ENCODE measurements at places on chromosomes 2 and 18.

DNA sequence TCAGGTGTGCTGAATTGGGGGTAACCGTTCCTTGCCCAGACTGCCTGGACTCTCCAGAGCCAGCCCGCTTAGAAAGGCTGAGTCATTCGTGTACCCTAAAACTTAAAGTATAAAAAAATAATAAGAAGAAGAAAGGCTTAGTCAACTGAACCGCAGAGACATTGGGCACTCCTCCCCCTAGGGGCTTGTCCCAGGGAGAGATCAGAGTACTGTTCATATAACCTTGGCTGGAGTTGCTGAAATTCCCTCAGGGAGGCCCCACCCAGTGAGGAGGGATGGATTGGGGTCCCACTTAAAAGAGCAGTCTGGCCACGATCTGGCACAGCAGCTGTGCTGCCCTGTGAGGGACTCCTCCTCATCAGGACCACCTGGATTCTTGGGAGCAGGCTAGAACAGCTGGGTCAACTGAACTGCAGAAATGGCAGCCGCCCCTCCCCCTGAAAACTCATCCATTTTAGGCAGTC, 37.2 kb downstream of the ANKRD12 start:
- DNase-seq, result no peak

- no peak for DNase-seq
These were observed 3.0 kb downstream of the LBH start for GRCh38 chr2:30234180-30234971.

DNA sequence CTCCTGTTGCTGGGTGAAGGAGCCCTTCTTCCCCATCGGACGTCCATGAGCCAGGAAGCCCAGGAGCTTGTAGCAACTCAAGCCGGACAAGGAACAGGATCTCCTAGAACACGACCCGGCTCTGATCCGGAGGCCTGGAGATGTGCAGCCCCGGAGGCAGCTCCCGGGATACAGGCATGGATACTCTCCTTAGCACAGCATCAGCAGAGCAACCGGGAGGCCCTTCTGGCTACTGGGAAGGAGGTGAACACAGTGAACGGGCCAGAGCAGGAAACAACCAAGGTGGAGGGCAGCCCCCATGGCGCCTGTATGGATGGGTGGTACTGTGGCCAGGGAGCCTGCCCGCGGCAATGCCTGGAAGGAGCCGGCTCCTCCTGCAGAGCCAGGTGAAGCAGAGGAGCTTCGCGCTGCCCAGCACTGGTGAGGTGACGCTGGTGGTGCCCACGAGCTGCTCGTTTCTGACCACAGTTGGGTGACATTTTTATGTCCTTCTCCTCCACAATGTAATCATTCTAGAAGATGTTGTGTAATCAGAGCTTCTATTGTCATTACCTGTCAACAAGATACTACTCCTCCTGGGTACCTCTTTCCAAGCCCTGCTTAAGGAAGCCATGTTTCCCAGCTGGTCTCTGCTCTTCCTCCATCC, 94.3 kb downstream of the TWIST2 start:
- no peak for DNase-seq

DNA sequence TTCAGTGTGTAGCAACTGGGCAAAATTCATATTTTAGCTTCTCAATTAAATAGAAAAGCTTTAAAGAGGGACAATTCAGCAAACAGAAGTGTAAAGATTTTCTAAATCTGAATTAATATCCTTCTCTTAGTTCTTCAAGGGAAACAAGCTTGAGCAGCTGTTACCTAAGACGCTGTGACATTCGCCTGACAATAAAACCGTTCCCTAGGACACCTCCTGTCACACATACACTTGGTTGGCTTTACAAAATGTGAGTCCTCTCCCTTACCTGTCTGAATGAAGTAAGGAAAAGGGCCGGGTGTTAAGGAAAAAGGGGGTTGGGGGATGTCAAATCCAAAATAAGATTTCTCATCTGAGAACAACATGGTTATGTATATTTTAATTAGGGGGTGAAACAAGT, 2.1 kb downstream of the SERTAD2 start:
- no peak for DNase-seq

DNA sequence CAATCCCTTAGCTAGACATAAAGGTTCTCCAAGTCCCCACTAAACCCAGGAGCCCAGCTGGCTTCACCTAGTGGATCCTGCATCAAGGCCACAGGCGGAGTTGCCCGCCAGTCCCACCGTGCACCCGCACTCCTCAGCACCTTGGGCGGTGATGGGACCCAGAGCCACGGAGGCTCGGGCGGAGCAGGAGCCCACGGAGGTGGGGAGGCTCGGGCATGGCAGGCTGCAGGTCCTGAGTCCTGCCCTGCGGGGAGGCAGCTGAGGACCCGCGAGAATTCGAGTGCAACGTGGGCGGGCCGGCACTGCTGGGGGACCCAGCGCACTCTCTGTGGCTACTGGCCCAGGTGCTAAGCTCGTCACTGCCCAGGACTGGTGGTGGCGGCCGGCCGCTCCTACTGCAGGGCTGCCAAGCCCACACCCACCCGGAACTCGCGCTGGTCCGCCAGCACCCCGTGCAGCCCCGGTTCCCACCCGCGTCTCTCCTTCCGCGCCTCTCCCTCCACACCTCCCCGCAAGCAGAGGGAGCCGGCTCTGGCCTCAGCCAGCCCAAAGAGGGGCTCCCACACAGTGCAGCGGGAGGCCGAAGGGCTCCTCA, 31.7 kb upstream of the SPATA3 start:
- no peak for DNase-seq

GRCh38 chr18:30965237-30965636, 77.3 kb downstream of the DSC3 start:
- no peak for DNase-seq

DNA sequence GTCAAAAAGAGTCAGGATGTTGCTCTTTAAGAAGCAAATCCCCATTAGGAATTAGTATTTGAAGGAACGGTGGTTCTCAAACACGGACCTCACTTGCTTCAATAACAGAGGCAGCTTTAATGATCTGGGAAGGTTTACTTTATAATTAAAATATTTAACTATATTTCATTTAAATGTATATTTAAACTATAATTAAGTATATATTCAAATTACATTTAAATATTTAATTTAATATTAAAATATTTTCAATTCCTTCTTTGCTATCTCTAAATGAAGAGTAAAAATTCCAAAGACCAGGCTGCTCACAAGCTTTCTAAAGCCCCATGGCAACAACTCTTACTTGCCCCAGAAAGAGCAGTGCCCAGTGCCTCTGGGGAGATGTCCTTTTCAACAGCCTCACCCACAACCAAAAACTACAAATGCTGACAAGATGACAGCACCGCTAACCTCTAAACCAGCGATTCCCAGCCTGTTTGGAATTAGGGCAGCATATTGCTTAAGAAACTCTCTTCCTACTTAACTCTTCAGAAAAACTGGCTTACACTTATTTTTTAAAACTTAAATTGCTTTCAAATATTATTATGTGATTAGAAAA, 62.9 kb upstream of the POU3F3 start:
- no peak for DNase-seq

DNA sequence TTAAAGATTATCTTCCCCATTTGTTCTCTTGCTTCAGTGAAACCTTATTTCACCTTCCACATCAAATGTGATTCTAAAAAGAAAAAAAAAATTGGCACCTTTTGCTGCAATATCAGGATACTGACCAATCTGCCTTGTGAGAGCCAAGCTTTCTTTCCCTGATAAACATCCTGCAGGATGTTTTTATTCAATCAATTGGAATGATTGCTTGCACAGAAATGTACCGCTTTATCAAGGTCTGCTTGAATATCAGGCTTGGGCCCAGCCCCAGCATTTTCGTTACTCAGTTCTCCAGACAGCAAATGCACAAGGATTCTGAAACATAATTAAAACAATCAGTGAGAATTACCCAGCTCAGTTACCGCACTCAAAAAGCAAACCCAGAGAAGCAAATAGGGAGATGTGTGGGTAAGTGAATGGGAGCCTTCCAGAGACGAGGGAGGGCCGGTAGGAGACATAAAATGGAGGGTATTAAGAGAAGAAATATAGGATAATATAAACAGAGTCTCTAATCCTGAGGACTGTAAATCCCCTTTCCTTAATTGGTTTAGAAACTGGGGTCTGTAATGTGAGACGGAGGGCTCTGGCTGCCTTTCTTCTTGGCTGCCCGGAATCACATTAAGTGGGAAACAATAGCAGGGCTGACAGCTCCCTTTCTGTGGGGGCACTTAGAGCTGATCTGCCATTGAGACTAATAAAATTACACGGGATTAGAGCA, 291.8 kb downstream of the ICOS start:
- DNase-seq, result peak; percentile 29

- no peak for DNase-seq
These were observed 40.3 kb upstream of the FAM171B start for GRCh38 chr2:186653511-186653910.

- peak; percentile 69 for DNase-seq
These were observed 599 bp downstream of the ADAM23 start for GRCh38 chr2:206443735-206444527.

DNA sequence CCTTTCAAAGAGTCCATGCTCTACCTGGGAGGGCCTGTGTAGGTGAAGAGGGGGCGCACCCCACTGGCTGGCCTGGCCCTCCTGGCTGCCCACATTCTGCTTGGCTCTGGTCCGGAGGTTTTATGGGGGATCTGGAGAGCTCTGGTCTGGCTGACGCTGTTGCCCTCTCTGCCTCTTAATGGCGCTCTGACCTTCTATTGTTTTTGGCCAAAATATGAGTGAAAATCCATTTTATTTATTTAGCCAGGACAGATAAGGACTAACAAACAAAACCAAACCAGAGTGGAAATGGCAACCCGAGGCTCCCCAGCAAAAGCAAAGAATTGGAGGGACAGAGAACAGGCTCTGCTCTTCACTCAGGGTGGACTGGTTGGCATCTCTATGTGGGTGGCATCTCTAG, 45.7 kb downstream of the PRKCE start:
- DNase-seq, result no peak

- no peak for DNase-seq
These were observed 99.3 kb downstream of the STK39 start for GRCh38 chr2:168147830-168148794.

DNA sequence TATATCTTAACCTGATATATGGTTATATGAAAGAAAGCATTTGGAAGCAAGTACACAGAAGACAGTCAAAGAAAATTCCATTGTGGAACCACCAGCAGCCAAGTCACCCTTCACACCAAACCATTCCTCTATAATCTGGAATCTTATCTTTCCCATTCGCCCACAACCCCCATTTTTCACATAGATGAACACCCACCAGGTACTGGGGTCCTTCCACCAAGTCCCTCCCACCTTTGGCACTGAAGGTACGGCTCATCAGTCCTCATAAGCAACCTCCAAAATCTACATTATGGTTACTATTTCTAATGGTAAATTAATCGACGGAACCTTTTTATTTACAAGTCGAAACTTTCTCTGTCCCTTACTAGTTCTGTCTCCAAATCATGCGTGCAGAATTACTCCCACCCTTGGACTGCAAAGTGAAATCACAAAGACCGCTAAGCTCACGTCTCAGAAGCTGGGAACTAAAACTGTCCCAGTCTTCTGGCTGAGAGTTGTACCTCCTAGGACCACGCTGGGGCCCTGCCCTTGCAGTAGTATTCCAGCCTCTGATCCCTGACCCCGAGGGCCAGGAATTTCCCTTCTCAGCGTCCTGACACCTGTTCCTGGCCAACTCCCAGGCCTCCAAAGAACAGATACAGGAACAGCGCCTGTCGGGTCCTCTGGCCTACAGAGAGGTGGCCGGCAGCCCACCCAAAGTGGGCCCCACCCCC, 702 bp downstream of the OLA1 start:
- DNase-seq, result peak; percentile 14

DNA sequence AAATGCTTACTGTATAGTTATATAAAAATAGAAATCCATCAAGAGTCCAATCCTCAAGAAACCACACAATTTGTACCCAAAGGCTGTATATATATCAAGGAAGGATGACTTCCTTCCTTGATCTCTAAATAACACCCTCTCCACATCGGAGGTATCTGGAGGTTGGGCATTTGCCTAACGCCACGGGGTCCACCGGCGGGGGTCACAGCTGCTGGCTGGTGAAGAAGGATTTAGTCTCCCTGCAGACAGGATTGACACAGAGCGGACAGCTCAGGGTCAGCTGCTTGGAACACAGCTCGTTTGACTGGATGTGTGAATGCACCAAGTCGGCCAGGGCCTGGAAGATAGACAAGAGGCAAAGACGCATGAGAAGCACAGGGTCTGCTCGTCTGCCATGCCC, 36.0 kb downstream of the FECH start:
- DNase-seq, result no peak

DNA sequence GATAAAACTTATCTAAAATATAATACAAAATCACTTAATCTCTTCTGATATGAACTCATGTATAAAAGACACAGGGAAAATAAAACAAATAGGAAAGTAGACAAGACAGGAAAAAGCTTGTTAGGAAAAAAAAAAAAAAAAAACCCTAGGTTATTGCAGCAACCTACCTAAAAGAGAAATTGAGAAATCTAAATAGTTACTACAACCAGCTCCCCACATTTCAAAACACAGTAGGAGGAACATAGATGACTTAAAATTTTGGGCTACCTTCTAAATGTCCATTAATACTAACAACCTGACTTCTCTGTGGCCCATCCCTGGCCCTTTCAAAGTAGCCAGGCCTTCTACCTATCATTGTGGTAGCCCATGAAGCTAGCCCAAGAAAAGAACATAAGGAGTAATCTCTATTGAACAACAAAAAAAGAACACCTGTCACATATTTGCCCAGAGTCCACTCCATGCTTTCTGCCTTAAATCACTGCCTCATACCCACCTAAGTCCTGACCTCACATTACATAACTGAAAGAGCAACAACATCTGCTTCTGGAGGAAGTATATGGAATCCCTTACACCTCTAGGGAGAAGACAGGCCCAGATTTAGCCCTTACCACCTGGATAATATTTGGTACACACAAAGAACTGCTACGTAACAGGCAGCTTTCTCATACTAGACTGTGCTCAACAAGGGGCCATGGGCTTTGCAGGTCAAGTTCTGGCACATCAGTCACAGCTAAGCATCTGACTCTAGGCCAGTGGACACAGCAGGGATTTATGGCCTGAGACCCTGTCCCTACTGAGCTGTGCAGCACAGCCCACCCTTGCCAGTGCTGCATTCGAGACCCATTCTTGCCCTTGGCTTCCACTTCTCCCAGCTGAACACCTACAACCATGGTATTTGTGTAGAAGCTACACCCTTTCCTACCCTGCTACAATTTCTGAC, 8.5 kb downstream of the SUCLG1 start:
- no peak for DNase-seq

DNA sequence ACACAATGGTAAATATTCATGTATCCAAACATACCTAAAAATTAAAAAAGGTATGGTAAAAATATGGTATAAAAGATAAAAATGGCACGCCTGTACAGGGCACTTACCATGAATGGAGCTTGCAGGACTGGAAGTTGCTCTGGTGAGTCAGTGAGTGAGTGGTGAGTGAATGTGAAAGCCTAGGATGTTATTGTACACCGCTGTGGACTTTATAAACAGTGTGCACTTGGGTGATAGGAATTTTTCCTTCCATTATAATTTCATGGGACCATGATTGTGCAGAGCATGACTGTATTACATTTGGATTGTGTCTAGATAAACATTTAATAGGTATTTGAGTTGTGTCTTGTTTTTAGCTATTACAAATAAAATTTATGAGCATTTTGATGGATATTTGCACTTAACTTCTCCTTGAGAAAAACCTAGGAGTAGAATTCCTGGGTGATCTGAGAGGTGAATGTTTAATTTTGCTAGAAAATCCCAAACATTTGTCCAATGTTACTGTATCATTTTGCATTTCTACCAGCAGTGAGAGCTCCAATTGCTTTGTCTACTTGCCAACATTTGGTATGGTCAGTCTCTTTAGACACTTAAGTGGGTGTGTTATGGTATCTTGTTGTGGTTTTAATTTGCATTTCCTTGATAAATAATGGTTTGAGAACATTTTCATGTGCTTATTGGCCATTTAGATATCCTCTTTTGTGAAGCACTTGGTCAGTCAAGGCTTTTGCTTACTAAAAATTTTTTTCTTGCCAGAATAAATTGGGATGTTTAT, 81.7 kb downstream of the BCL2L11 start:
- DNase-seq, result no peak

GRCh38 chr2:134336352-134336751, 82.5 kb downstream of the MGAT5 start:
- no peak for DNase-seq

Data from HEK293T (cell line).